ENCODE measurements at places on chromosomes 4 and X.

- DNase-seq, result no peak
Measured at GRCh38 chr4:42148425-42148824, 4.0 kb downstream of the BEND4 start.

DNA sequence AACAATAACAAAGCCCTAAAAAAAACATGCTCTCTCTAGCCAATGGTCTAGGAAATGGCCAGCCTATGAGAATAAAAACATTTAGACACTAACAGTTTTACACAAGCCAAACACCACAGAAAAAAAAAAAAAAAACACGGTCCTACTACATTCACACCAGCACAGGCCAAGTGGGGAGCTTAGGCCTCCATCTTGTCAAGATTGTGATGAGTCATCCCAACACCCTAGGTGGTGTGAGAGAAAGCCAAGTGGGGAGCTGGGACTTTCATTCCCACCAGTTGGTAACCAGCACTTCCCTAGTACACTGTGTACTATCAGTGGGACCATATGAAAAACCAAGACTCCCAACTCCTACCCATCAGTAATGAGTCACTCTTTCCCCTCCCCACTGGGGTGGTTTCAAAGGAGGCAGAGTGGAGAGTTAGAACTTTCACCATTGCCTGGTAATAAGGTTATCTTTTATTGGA lies 95.6 kb downstream of the ADAMTS3 start:
- DNase-seq, result no peak

GRCh38 chr4:41507291-41507947 lies 30.5 kb upstream of the LIMCH1 start:
- DNase-seq, result no peak

DNA sequence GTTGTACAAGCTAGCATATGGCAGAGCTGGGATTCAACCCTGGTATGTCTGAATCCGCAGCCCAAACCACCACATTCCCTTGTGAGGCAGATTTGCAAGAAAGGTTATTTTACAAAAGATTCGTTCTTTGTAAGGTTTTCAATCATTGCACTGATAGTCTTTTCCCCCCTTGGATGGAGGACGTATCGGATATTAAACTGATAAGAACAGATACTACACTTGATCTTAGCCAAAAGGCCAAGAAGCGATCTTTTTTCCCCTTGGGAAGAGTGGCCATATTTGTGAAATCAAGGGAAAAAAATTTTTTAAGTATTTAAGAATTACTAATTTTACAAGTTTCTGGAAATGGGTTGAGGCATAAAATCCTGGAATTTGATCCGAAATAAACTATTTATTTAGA lies 34.4 kb upstream of the MSMO1 start:
- no peak for DNase-seq

- no peak for DNase-seq
Measured at GRCh38 chrX:49101629-49101984, 21.9 kb upstream of the WDR45 start.

DNA sequence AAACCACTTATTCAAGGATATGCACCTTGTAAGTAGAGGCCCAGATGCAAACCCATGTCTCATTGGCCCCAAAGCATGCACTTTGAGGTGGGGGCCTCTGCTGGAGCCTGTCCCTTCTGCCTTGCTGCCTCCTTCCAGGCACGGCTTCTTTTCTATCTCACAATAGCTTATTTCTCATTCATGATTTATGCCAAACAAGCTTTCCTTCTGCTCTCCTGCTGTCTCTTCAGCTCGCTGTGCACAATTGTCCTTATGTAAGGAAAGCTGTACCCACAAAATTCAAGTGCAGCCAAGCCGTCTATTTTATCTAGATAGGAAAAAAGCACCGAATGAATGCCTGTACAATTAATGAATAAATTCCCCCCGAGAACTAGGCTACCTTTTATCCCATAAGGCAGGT lies 124.8 kb upstream of the PACRGL start:
- no peak for DNase-seq

DNA sequence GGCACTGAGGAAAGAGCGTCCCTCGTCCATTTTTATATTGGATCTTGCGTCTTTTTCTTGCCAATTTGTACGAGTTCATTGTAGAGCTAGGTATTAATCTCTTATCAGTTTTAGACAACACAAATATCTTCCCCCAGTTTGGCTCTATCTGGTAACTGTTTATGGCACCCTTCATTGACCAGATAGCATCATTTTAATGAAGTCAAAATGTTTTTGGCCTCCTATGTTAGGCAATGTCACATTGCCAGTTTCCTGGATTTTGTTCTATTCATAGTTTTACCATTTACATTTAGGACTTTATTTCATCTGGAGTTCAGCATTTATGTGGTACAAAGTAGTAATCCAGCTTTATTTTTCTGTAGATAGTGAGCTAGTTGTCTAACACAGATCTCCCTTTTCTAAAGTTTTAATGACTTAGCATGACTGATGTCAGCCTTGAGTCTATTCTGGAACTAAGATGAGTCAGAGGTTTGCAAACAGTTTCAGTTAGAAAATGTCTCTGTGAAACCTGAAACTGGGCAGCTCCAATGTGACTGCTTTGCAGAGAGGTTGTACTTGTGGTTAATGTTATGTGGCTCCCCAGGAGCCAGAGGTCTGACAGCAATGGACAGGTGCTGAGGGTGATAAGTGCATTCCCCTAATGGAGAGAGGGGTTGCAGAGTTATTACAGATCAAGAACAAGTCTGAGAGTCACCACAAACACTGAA lies 5.3 kb upstream of the STBD1 start:
- peak; percentile 71 for DNase-seq

DNA sequence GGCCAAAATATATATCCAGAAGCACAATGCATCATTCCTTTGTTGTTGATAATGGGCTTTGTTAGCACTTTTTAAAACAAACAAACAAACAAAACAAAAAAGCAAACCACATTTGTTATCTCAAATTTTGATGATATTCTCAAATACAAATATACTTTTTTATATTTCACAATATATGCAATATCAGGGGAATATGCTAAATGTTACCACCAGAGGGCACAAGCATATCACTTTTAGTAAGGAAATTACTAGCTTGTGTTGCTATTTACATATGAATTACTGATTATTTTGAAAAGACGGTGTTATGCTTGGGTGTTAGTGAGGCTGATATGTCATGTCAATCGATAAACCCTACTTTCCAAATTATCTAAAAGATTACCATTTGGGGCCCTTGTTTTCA lies 29.1 kb downstream of the RIPPLY1 start:
- DNase-seq, result no peak

- DNase-seq, result no peak
Measured at GRCh38 chr4:145538596-145538995, 56.9 kb downstream of the SMAD1 start.

DNA sequence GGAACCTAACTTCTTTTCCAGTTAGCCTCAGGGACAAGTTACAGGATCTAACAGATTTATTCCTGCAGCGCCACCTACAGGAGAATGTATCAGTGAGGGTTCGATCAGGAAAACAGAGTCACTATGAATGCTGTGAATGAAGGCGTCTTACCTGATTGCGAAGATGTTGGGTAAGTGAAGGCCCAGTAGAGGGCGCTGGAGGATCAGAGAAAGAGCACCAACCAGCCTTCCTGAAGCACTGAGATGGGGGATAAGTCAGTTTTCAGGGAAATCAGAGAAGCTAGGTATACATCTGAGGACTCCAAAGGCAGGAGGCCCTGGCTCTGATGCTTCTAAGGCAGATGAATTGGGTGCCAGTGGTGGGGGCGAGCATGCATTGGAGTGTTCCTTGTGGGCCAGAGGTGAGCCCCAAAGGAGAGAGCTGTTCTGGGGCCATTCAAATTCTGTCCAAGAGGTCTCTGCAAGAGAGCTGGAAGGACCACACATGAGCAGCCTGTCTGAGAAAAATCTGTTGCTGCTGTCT lies 169.9 kb upstream of the AADAT start:
- DNase-seq, result peak; percentile 90

DNA sequence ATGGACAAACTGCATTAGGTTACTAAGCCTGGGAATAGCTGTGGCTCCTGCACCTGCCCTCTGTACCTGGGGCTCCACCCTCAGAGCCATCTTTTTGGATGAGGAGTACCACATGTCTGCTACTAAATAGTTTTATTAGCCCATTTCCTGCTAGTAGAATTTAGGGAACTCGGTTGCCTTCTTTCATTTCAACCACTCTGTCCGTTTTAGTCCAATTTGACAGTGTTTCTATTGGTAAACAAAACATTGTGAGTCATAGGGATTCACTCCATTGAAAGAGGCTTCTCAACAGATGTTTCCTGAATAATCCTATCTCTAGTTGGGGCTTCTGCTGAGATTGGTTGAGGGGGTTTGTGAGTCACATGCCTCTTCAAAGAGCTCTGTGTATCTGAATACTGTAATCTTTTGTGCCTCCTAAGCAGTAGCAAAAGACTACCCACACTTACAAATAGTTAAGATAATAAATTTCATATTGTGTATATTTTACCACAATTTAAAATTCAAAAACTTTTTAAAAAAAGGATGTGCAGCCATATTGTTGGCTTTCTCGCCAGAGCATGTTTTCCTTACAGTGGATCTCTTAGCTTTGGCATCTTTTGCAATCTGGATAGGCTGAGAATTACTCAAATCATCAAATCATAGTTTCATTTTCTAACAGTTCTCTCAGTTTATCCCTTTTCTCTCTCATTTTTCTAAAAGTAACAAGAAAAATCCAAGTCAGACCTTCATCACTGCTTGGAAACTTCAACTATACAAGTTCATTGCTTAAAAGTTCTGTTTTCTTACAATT lies 9.9 kb downstream of the FAM200B start:
- peak; percentile 1 for DNase-seq

GRCh38 chrX:38717871-38718270 lies 83.4 kb upstream of the MID1IP1 start:
- no peak for DNase-seq

DNA sequence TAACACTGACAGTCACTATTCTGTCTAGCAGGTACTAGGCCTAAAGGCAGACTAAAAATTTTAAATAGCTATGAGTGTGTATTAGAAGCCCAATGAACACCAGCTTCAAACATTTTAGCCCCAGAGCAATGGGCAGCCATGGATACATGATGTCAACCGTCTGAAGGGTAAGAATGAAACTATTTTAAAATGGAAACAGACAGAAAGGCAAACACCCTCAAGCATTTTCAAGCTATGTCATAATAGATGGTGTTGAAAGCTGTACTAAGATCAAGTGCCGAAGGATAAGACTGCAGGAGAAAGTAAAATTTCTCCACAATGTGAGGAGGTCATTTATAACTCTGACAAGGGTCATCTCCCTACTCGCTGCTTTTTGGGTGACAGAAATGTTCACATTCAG lies 225.0 kb downstream of the COL25A1 start:
- no peak for DNase-seq

DNA sequence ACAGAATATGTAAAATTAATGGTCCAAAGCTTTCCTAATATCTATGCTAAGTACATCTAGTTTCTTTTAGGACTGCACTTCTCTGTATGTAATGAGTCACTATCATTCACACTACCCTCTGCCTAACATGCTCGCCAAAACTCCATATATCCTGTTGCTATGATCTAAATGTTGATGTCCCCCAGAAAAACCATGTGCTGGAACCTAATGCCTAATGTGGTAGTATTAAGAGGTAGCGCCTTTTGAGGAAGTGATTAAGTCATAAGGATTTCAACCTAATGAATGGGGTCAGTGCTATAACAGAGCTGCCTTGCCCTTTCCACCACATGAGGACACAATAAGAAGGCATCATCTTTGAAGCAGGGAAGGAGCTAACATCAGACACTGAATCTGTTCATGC lies 34.9 kb upstream of the NFKB1 start:
- DNase-seq, result no peak

DNA sequence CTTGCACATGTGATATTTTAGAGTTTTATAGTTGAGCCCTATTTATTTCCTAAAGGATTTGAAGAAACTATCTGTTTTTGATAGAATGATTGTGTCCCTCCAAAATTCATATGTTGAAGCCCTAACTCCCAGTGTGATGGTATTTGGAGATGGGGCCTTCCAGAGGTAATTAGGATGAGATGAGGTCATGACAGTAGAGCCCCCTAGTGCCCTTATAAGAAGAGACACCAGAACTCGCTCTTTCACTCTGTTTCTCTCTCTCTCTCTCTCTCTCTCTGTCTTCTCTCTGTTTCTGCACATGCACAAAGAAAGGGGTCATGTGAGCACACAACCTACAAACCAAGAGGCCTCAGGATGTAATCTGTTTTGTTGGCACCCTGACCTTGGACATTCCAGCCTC lies 921.9 kb upstream of the DIAPH2 start:
- no peak for DNase-seq

DNA sequence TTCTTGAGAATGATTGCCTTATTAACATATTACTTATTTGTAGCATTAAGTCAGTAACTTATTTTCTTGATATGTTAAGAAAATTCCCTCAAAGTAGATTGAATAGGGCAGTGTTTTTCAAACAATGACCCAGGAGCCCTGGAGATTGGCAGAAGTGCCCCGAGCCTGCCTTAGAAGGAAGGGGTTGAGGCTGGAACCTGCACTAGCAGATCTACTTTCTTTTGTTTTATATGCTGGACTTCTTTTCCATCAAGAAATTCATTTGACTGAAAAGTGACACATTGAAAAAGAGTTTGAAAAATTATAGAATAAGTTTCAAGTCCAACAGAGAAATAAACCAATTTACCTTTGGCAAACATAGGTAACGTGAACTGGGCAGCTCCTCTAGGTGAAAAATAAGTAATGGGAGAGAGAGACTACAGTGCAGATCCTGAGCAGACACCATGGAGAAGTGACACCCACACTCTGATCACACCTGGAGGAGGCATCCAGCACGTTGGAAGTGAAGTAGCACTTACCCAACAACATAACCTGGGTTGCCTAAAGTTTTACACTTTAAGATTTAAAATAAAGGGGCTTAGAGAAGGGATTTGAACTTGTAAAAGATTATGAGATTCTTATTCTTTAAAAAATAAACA lies 18.6 kb downstream of the ARSJ start:
- DNase-seq, result no peak

DNA sequence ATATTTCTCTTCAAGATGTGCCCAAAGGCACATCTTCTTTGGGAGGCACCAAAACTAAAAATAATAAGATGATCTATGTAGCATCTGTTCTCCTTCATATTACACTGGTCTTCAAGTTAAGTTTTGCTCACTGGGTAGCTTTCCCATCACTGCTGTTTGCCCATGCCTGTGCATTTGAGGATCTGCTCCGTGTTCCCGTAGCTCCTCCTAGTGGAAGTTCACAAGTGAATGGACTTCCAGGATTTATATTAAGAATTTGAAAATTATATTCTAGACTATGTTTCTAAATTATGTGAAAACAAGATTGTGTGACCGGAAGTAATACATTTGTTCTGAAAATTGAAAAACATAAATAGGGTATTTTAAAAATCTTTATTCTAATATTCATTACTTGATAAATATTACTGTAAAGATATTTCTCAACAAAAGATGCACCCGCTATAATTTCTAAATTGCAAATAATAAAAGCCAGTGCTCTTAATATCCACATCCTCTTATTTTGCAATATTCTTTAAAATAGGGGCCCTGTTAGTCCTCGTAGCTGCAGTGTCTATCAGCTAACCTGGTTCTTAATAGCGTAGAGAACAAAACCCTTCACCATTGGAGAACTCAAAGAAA lies 147.7 kb downstream of the RBM46 start:
- DNase-seq, result no peak

- DNase-seq, result no peak
Measured at GRCh38 chrX:10070714-10071436, 85.9 kb upstream of the CLCN4 start.
